Stimulated activated CD8-positive, alpha-beta memory T cell treated with anti-CD3 and anti-CD28 coated beads, Interleukin-2, amount 100 ng/mL, for 1 hour (primary cell): ENCODE measurements at places on chromosomes 6 and 20.

GRCh38 chr6:14059791-14060436, 57.7 kb upstream of the CD83 start:
- DNase-seq: no peak

DNA sequence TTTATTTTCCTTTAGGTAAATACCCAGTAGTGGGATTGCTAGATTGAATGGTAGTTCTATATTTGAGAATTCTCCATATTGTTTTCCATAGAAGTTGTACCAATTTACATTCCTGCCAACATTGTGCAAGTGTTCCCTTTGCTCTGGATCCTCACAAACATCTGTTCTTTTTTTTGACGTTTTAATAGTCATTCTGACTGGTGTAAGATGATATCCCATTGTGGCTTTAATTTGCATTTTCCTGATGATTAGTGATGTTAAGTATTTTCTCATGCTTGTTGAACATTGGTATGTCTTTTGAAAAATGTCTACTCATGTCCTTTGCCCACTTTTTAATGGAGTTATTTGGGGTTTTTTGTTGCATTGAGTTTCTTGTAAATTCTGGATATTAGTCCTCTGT, 85.6 kb downstream of the UBE3D start:
- no peak for DNase-seq

- no peak for DNase-seq
Measured at GRCh38 chr6:72857791-72858585, 236.1 kb downstream of the KCNQ5 start.

DNA sequence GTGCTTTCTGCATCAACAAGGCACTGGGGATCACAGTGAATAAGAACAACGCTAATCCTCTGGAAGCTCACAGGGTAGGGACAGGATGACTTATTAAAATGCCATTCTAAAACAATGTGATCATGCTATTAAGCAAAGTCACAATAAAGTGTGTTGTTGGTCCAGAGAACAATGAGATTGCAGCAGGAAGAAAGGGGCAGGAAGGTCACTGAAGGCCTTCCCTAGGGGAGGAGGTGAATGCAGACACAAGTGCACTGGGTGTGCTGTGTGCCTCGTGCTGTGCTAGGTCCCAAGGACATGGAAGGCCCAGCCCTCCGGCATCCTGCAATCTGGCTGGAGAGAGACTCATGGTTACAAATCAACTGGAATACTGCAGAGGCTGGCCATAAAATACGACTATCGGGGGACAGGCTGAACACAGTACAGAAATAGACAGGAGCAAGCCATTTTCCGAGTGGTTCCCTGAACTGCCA, 55.7 kb downstream of the LYRM4 start:
- no peak for DNase-seq

DNA sequence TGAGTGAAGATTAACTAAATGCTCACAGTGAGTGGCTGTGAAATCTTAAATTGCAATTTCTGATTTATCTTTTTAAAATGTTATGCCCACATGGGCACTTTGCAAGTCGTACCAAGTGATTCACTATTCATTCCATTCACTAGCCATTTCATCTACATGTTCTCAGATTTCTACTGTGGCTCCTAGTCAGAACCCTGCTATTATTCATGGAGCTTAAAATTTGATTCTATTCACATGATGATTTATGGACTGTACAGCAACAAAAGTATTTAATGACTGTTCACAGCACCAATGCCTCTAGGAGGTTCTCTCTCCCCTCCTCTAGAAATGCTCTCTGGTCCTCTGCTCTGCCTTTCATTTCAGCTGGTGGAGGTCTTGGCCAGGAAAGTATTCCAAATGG, 133.5 kb upstream of the MAP3K7 start:
- no peak for DNase-seq

DNA sequence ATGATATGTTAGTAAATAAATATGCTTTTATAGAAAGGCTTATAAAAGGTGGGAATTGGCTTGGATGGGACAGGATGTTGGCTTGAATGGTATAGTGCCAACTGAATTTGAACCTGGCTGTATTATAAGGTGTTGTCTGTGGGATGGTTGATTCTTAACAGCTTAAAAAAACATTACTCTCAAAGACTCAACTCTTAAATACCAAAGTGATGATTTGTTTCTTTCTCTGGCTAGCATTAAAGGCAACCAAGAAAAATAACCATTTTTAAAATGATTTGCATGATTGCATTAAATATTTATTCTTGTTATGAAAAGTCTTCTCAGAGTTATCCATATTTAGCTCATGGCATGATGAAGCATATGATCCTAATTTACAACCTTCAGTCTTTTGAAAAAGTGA, 216.2 kb downstream of the RIMS1 start:
- no peak for DNase-seq

GRCh38 chr20:9506964-9507369, 7.4 kb upstream of the LAMP5 start:
- no peak for DNase-seq

DNA sequence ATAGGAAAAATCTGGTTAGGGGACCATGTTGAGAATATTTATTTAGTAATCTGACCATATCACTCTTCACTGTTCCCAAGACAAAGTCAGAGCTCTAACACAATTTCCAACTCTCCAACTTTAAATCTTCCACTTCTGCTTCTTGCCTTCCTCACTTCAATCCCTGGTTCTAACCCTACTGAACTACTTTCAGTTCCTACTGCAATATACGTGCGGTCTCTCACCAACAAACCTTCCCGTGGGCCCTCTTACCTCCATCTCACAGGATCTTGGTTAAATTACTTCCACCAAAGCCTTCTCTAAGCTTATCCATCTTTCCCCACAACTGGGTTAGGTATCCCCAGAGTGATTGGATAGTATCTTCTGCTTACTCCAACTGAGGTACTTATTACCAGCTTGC, 8.0 kb downstream of the EIF2S2 start:
- DNase-seq: no peak

- DNase-seq: no peak
Measured at GRCh38 chr6:37889051-37889450, 69.5 kb downstream of the ZFAND3 start.

DNA sequence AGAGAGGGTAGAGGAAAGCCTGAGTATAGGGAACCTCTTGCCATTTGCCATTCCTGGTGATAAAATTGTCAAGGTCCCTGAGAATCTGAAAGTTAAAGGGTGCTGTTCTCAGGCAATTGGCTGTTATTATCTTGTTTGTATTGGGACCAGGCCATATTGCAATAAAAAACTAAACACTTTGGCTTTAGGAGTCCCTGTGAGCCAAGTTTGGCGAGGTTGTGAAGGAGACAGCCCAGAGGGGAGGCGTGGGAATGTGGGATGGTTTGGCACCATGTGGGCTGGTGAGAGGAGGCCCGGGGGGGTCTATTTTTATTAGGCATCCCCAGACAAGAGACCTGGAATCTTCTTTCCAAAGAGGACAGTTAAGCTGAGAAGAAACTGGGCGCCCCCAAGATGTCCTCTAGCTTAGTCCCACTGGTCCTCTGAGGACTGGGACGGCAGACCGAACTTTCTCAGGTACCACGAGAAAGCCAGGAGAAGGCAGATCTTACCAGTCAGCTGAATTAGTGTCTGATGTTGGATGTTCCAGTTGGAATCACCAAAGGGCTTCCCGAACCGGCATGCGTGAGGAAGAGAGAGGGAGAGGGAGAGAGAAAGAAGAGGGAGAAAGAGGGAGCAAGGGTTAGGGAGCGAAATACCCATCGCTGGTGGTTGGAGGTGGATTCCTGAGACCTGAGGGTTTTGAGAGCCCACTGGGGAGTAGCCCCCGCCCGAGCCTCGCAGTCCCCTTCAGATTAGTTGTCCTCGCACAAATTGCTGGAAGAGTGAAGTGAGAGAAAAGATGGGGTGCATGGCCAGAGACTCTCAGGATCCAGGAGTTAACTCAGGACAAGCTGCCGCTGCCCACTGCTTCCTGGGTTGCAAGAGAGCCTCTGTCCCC, 24.4 kb downstream of the DYNLT1 start:
- no peak for DNase-seq

DNA sequence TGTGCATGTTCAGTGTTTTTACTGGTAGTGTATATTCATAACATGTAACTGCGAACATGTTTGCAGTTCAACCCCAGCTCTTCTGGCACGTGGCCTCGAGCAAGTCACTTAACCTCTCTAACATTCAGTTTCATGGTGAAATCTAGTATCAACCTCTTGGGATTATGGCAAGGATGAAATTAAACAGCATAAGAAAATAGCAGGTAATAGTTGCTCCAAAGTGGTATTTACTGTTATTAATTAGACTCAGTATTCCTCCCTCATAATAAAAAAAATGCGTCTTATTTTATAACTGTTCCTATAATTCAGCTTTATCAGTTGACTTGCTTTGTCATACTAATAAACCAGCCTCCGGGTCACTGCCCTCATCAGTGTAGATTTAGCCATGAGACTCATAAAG, 15.0 kb downstream of the FAM184A start:
- DNase-seq: no peak

- no peak for DNase-seq
Measured at GRCh38 chr6:47440719-47441118, 36.9 kb upstream of the CD2AP start.

- DNase-seq: no peak
Measured at GRCh38 chr20:18215566-18215965, 72.8 kb upstream of the ZNF133 start.

DNA sequence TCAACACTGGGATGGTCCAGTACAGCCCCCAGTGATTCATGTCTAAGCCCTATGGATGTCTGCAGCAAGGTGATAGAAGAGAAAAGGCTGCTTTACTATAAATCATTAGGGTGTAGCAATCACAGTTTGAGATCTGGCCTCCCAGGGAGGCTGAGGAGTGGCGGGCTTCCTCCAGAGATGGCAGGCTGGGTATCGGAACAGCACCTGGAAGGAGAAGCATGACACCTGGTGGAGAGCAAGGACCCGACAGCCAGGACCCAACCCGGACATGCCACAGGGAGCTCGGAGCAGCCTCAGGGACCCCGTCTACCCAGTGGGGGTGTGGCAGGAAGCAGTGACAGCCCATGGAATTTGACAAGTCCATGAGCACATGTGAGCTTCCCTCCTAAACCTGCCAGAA, 114.8 kb upstream of the CD93 start:
- no peak for DNase-seq

- DNase-seq: no peak
Measured at GRCh38 chr6:135577059-135577538, 79.6 kb upstream of the AHI1 start.

GRCh38 chr6:166938704-166939103, 17.6 kb downstream of the RNASET2 start:
- no peak for DNase-seq

GRCh38 chr20:50467718-50468356, 42.3 kb upstream of the PTPN1 start:
- no peak for DNase-seq

DNA sequence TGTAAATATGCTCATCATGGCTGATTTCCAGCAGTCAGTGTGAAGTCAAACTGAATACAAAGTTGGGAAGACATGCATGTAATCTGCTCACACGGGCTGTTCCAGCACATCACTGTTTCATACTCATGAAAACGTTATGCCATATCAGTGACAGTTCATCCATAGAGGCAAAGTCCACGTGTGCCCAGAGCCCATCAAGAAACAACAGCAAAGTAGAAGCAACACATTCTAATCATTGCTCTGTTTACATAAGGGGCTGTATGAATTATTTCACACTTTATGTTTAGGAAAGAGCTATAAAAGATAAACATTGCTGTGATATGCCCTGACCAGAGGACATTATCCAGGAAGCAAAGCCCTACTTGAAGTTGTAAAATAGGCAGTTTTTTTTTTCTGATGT, 157.0 kb upstream of the ENPP5 start:
- no peak for DNase-seq

DNA sequence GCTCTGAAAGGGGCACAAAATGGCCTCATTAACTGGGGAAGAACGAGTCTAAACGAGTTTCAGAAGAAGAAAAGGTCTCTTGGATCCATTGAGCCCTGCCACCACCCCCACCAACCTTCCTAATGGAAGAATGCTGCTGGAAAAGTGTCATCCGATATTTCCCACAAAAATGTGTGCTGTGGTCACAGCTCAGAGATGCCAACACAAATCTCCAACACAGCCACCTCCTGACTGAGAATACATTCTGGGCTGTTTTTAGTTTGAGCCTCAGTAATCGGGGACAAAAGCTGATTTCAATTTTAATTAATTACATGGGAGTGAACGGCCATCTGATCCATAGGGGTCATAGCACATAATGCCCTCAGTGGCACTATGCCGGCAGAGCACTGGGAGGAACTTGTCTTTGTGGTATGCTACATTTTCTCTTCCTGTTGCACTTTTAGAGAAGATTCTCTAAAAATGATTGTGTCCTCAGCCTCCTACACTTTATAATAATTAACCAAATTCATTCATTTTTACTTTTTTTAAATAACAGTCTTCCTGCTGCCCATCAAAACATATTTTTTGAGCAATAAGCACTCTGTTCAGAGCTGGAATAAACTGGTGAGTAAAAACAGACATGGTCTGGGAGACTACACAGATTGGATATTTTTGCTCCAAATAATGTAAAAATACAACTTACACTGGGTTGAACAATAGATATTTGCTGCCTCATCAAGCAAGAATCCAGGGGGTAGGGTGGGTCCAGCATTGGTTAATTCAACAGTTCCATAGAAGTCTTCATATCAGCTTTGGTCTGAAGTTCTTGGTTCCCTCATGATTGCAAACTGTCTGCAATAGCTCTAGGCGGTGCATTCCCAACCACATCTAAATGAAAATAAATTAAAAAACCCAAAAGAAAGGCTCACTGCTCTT, 143.6 kb upstream of the TMEM170B start:
- DNase-seq: no peak

DNA sequence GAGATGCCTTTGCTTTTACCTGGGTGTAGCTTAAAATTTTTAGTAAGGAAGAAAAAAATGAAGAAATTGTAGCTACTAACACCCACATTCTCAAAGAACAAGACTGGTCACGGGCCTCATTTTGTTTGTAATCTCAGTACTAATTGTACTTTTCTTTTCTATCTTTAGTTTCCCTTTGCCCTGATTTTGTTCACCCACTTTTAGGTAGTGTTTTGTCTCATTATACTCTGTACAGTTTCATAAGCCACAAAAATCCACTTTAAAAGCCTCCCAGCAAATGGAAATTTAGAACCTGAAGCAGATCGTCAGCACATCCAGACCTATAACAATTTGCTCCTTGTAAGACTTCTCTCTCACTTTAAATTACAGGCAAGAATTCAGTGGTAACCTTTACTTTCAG, 43.3 kb downstream of the TP53INP2 start:
- DNase-seq: no peak
